ENCODE measurements at places on chromosomes 16 and 17.

- peak; percentile 85 for DNase-seq
These were observed 2.4 kb upstream of the SOCS7 start for GRCh38 chr17:38349097-38349730.

GRCh38 chr17:75512926-75513640 lies 2.3 kb downstream of the CASKIN2 start:
- DNase-seq, result no peak

DNA sequence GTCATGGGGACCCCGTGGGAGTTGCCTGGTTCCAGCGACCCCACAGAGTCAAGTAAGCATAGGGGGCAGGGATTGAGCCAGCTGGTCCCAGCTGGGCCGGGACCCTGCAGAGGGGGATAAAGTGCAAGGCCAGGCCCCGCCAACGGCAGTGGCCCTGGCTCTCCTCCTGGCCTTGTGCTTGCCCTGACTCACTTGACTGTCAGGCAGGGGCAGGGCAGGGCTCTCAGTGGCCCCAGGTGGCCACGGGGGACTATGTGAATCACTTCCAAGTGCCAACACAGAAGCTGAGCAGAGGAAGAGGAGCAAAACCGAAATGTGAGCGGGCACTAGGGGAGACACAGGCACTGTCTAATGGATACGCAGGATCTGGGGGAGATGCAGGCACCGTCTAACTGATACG lies 21.6 kb upstream of the NCBP3 start:
- no peak for DNase-seq

- no peak for DNase-seq
These were observed 128.6 kb downstream of the SHISA6 start for GRCh38 chr17:11369575-11369974.

DNA sequence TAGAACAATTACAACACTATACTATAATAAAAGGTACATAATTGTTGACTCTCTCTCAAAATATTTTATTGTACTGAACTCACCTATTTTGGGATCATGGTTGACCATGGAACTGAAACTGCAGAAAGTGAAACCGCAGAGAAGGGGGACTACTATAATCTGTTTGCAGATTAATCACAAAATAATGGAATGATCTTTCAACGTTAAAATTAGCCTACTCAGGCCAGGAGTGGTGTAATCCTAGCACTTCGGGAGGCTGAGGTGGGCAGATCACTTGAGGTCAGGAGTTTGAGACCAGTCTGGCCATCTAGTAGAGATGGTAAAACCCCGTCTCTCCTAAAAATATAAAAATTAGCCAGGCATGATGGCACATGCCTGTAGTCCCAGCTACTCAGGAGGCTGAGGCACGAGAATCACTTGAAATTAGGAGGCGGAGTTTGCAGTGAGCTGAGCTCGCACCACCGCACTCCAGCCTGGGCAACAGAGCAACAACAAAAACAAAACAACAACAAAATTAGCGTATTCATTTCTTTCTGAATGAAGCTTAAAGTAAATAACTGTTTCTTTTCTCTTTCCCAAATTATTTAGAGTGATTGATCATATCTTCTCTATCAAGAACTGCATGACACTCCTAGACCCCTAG lies 45.6 kb downstream of the IKZF3 start:
- no peak for DNase-seq

DNA sequence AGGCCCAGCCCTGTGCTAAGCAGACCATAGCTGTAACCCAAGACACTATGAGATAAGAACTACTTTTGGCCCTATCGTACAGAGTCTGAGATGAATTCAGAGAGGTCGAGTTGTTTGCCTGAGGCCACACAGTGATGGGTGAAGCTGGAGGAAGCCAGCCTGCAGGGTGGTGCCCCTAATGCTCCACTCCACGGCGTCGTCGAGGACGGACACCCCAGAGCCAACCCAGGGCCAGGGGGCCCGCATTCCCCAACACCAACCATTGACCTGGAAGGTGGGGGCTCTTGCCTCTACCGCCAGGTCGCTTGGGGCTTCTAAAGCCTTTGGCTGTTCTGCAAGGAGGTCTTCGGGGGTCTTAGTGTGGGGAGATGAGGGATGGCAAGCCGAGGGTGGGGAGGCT lies 84.1 kb downstream of the IRF8 start:
- no peak for DNase-seq

- DNase-seq, result no peak
These were observed 1.2 kb downstream of the TRIM47 start for GRCh38 chr17:75876938-75877751.

- no peak for DNase-seq
These were observed 8.7 kb downstream of the USB1 start for GRCh38 chr16:58009856-58010416.

- no peak for DNase-seq
These were observed 118.0 kb upstream of the ZNF469 start for GRCh38 chr16:88264641-88265285.

GRCh38 chr17:2157675-2158395 lies 102.9 kb downstream of the HIC1 start:
- DNase-seq, result no peak

- no peak for DNase-seq
These were observed 2.1 kb upstream of the ZNF652 start for GRCh38 chr17:49364119-49364518.

- no peak for DNase-seq
These were observed 158.1 kb upstream of the CIBAR2 start for GRCh38 chr16:85270374-85270773.

DNA sequence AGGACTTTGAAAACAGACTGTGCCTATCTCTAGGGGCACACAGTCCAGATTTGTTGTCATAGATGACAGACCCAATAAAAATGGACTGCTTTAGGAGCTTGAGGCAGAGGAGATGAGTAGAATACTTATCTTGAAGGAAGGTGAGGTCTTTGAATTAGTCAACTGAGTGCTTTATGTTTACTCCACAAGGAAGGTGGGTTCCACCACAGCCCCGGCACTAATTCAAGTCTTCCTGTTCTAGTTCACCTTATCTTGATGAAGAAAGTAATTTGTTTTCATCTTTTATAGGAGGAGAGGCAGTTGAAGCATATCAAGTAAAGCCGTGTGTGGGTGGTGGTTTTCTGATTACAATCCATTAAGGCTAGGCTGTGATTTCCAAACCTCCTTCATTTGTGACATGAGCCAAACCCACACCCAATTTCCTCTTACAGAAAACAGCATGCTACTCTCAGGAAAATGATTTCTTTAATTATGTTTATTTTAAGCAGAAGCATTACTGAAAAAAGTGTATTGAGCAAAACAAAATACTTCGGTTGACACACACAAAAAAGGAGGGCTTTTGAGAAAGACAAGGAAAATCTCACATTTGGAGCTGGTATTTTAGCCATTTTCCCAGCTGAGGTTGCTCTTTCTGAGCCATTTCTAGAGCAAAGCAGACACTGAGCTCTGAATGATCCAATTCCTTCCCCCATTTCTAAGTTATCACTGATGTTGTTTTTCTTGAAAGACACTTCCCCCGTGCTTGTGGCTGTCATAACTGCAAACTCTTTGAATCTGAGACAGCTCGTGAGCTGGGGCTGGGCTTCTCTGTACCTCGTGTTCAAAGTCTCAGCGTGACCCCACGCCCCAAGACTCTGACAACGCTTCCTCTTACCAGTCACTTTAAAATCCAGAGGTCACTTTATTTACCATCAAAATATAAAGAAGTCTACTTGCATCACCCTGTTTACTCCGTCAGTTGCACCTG lies 35.4 kb downstream of the CDRT15 start:
- no peak for DNase-seq

DNA sequence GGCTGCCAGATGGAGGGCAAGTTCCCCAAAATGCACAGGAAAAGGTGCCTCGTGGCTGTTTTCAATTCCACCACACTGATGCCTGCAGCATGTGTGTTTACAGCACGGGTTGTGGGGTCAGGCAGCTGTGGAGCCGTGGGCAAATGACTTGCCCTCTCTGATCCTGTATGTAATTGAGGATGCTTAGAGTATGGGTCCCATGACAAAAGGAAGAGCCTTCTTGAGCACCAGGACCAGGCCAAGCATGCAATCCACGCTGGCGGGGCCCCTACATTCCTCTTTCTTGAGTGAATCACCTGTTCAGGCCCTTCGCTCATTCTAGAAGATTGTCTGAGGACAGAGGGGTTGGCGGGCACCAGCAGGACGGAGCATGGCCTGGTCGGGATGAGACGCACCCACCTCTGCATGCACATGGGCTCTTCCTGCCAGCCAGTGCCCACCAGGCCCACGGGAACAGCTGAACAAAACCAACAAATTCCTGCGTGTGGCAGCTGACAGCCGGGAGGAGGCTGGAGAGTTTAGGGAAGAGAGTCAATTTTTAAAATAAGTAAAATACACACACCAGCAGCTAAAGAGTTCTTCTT lies 1.4 kb upstream of the CTRB2 start:
- no peak for DNase-seq

- DNase-seq, result no peak
These were observed 2.0 kb upstream of the ABCC3 start for GRCh38 chr17:50632637-50633036.

- DNase-seq, result no peak
These were observed 16.3 kb downstream of the HOXB1 start for GRCh38 chr17:48514477-48514876.

GRCh38 chr17:73194514-73195222 lies 1.8 kb downstream of the COG1 start:
- DNase-seq, result no peak

DNA sequence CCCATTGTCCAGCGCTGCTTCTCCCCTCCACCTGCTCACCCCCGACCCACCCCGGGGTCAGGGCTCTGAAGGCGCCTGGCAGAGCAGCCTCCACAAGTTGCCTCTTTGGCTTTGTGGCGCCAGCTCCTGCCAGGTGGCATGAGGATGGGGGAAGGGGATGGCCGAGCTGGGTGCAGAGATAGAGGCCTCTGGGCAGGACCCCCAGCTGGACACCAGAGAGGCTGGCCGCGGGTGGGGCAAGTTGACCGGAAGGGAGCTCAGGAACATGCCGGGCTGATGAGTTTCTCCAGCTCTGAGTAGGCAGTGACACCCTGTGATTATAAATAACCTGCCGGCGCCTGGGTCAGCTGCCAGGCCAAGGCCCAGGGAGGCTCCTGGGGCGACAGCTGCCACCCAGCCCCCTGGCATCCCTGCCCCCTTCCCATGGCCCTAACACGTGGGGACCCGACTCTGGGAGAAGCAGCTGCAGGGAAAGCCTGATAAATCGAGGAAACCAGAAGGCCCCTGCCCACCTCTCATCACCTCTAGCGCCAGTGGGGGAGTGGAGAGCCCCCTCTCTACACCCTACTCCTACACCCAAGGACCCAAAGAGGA lies 729 bp downstream of the P2RX5 start:
- DNase-seq, result no peak

DNA sequence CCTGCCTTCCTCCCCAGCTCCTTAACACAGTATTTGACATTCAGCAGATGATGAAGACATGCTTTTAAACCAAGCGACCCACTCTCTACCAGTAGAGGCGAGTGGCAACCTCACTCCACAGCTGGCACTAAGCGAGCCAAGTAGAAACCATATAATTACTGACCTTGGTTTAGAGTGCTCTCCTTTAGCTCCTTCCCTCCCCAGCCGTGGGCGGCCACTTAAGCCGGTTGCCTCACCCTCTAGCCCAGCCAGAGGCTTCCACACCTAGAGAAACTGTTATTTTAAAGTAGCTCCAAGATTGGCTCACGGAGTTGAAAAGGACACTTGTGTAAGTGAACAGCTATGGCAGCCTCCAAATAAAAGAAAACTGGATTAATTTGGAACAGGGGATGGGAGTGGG lies 109.1 kb upstream of the CRHR1 start:
- no peak for DNase-seq

DNA sequence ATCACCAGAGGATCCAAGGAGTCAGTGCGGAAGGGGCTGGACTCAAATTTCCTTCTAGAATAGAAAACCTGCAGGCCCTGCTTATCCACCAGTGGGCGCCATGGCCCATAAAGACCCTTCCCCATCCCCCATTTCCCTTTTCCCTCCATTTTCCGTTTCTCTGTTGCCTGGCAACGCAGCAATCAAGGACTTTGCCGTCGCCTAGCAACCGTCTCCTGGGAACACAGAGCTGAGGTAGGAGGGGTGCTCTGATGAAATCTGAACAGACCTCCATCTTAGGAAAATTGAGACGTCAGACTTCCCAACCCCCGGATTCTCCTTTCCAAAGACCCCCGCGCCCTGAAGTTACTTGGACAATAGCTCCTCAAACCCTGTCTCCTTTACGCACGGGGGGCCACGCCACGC lies 5.7 kb downstream of the DLG4 start:
- peak; percentile 98 for DNase-seq

DNA sequence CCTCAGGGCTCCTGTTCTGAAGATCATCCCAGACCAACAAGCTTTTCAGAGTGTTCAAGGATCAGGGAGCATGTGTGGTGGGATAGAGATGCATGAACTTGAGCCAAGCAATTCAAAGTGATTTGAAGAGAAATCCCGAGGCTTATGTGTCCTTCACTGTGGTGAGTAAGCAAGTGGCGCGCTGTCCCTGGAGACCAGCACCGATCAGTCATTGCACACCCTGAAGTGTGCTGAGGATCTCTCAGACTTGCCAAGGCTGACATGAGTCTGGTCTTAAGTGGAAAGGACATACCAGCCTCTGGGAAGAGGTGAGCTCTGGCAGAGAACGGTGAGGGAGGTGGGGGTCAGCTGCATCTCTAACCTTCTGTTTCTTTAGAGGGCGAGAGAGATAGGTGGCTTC lies 43.8 kb upstream of the CDH13 start:
- DNase-seq, result no peak

GRCh38 chr16:13587181-13587580 lies 332.8 kb upstream of the ERCC4 start:
- DNase-seq, result no peak

GRCh38 chr16:89561142-89561883 lies 831 bp downstream of the RPL13 start:
- DNase-seq, result no peak

GRCh38 chr17:78356101-78356713 lies 3.7 kb downstream of the SOCS3 start:
- DNase-seq, result no peak

DNA sequence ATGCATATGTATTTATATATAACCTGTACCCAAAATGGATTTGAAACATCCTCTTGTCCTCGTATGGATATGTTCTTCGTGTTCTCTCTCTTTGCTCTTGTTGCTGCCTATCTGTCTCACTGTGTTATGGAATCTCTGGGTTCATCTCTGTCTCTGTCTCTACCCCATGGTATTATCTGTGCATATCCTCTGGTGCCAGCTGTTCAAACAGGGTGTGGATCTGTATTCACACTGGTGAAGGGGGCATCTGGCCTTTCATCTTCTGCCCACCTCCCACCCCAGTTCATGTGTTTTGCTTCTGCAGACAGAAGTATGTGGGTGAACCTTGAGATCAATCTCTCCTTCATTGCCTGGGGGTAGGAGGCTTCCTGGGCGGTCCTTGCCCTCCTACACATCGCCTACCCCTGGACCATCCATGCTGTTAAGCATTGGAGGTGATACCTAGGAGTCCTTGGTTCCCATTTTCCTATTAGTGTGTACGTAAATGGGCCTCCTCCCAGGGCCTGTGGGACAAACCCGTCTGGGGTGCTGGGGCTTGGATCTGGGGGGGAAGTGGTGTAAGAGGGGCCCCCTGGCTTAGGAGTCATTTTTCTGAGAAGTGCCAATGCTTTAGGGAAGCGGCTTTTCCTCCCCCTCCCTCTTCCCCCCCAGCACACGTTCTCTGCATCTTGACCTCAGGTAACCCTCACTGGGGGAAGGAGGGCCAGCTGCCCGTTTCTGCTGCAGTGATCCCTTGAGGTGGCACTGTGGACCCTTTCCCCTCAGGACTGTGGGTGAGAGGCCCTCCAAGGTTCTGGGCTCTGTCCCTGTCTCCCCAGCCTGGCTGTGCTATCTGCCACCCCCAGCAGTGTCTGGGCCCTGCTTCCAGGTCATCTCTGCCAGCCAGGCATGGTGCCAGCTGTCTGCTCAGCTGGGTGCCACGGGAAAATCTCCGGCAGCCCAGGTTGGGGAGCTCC lies 21.1 kb downstream of the RARA start:
- DNase-seq, result no peak

- DNase-seq, result no peak
These were observed 18.0 kb upstream of the GSG1L start for GRCh38 chr16:28081391-28081968.

All from iPS DF 6.9 (cell line).